Psoas muscle (tissue), 8 donors: ENCODE measurements at places on chromosomes 2 and 18. TPM values are rescaled to one million over a fixed set of nuclear protein-coding genes. Genes with fewer than 3 reads are reported as not detected.
A peak's percentile ranks its signal among the peaks of the same experiment; 100 is the strongest.

The MYL12B gene
- total RNA-seq = 192 TPM

GRCh38 chr2:237501892-237502513 lies 15.0 kb downstream of the MLPH start:
- no peak overlapping the region for H3K27ac ChIP-seq
- H3K36me3 ChIP-seq = no peaks in the 10 kb centered on the region
- no peak overlapping the region for H3K4me3 ChIP-seq
- H3K27me3 ChIP-seq = no peaks in the 10 kb centered on the region

DNA sequence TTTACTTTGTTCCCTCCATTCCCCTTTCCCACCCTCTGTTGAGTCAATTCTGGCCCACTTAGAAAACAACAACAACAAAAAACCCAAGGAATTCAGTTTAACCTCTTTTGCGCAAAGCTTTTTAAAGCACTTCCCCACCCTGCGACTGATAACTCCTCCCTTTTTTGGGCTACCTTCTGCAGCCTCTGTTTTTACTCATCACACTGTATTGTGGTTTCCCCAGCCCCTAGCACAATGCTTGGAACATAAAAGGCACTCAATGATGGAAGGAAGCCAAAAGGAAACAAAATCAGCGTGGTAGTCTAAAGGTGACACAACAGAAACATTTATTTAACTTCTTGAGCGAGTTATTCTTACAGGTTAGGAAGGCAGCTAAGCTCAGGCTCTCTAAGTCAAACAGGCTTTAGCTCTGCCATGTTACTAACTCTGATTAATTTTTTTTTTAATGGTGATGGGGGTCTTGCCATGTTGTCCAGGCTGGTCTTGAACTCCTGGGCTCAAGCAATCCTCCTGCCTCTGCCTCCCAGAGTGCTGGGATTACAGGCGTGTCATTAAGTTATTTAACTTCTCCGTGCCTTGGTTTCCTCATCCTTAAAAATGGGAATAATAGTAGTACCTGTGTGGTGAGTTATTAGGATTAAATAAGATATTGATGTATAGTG lies 1.3 kb downstream of the CEP68 start:
- DNase-seq = no peak
- peak overlapping the region; percentile 84 for H3K4me3 ChIP-seq
- peaks cover 52% of the 10 kb centered on the region for H3K4me1 ChIP-seq

GRCh38 chr2:196459539-196459938 lies 180.0 kb upstream of the CCDC150 start:
- H3K27ac ChIP-seq = no peak overlapping the region
- no peaks in the 10 kb centered on the region for H3K36me3 ChIP-seq

DNA sequence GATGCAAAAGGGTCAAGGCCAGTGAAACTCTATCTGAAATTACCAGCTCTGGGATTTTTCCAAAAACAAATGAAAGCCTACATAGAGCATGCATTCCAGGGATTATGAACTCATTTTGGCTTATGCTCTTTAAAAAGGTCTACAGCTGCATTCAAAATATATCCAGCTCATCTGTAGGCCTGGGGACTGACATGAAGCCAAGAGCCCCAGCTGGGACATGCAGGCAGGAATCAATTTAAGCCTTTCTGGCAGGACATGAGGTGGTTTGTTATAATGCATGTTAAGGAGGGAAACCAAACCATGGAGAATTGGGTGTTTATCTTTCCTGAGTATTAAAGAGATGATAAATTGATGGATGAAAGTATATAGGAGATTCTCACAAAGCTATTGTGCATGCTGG lies 164.5 kb downstream of the RBM43 start:
- no peaks in the 10 kb centered on the region for H3K4me1 ChIP-seq
- H3K4me3 ChIP-seq = no peak overlapping the region
- no peak for DNase-seq
- no peaks in the 10 kb centered on the region for H3K27me3 ChIP-seq
- no peaks in the 10 kb centered on the region for H3K36me3 ChIP-seq
- H3K27ac ChIP-seq = no peak overlapping the region

- no peak overlapping the region for H3K27ac ChIP-seq
- no peaks in the 10 kb centered on the region for H3K36me3 ChIP-seq
- H3K4me3 ChIP-seq = no peak overlapping the region
- no peaks in the 10 kb centered on the region for H3K4me1 ChIP-seq
- no peak for DNase-seq
These were observed 144.0 kb upstream of the SERPINE2 start for GRCh38 chr2:224183086-224183485.

- no peaks in the 10 kb centered on the region for H3K27me3 ChIP-seq
- no peak for DNase-seq
- H3K4me1 ChIP-seq = no peaks in the 10 kb centered on the region
- H3K36me3 ChIP-seq = no peaks in the 10 kb centered on the region
These were observed 32.8 kb downstream of the INSIG2 start for GRCh38 chr2:118121101-118121500.

DNA sequence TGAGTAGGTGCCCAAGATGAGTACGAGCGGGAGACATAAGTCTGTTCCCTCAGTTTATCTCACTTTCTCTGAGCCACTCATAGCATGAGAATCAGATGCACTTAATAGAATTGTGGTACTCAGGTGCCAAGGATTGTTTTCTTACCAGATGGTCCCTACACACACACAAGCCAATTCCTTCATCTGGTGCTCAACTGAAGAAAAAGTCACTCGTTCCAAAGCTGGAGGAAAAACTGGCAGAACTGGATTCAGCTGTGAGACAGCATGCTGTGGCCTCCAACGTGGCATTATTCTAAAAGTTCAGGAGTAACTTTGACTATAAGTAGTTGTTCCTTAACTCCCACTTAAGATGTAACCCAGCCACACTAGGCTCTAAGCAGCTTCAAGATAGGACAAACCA lies 33.4 kb upstream of the ABCA12 start:
- no peak overlapping the region for H3K27ac ChIP-seq
- H3K4me1 ChIP-seq = peaks cover 4% of the 10 kb centered on the region
- no peaks in the 10 kb centered on the region for H3K27me3 ChIP-seq
- no peak overlapping the region for H3K4me3 ChIP-seq
